ENCODE measurements at places on chromosomes 1 and 21.
A peak's percentile ranks its signal among the peaks of the same experiment; 100 is the strongest.

- no peak for DNase-seq
These were observed 58.2 kb upstream of the LRRC8B start for GRCh38 chr1:89466307-89466930.

DNA sequence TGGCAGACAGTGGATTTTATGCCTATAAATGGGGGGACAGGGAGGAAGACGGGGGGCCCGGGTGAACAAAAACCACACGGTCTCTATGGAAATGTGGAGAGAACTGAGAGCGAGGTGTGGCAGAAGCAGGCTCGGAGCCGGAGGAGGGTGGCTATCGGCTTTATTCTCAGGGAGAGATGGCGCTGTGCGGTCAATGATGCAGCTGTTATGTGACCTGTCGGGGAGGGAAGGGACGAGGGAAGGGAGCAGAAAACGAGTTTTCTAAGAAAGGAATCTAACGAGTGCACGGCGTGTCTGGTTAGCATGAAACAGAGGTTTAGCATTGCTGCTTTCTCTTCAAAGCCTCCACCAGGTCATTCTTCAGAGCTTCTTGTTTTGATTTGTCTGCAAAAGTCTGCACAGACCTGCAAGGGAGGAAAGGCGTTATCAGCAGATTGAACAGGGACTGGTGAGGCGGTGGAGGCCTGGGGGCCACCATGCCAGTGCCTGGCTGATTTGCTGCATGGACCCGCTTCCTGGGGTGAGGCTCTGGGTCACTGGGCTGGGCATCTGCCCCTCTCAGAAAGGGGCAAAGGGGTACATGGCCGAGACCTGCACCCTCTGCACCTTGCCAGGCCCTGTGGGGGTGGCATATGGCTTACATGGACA, 27.2 kb downstream of the SLC66A1 start:
- no peak for DNase-seq

DNA sequence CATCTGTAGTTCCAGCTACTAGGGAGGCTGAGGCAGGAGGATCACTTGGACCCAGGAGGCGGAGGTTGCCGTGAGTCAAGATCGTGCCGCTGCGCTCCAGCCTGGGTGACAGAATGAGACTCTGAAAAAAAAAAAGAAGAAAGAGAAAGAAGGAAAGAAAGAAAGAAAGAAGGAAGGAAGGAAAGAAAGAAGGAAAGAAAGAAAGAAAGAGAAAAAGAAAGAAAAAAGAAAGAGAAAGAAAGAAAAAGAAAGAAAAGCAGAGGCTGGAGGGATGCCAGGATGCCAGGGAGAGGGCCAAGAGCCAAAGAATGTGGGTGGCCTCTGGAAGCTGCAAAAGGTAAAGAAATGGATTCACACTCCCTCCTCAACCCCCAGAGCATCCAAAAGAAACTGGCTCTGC, 8.2 kb upstream of the KCNE2 start:
- DNase-seq = no peak

- DNase-seq = peak; percentile 68
These were observed at the start of gene SLC45A3 for GRCh38 chr1:205680073-205680851. Gene SLC45A3 (minus strand): TSS chr1:205680509. CDS start chr1:205664656, 15,853 bp downstream.

GRCh38 chr1:185731446-185731845, 2.7 kb upstream of the HMCN1 start:
- no peak for DNase-seq

DNA sequence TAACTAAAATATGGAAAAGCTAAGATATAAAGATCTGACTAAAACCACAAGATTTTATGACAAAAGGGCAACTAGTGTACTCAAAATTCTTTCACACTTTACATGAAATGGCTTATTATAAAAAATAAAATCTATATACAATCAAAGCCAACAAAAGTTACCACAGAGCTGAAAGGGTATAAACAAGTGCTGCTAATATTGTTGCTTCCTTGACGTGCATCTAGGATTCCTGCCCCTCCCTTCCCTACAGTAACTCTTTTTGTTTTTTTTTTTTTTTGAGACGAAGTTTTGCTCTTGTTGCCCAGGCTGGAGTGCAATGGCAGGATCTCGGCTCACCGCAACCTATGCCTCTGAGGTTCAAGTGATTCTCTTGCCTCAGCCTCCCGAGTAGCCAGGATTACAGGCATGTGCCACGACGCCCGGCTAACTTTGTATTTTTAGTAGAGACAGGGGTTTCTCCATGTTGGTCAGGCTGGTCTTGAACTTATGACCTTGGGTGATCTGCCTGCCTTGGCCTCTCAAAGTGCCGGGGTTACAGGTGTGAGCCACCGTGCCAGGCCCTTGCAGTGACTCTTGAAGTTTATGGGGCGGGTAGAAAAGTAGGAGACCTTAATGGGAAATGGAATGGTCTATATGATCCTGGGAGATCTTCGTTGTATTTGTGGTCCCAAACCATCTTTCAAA, 4.5 kb downstream of the SRSF4 start:
- DNase-seq = no peak

GRCh38 chr1:219587801-219588561, 24.9 kb downstream of the ZC3H11B start:
- no peak for DNase-seq

All from stimulated activated naive CD8-positive, alpha-beta T cell treated with anti-CD3 and anti-CD28 coated beads, Interleukin-15, Interleukin-2, amounts not matched to agents 100 U/mL and 50 U/mL, for 24 hours (primary cell).